ENCODE measurements at places on chromosomes 6 and 20.

DNA sequence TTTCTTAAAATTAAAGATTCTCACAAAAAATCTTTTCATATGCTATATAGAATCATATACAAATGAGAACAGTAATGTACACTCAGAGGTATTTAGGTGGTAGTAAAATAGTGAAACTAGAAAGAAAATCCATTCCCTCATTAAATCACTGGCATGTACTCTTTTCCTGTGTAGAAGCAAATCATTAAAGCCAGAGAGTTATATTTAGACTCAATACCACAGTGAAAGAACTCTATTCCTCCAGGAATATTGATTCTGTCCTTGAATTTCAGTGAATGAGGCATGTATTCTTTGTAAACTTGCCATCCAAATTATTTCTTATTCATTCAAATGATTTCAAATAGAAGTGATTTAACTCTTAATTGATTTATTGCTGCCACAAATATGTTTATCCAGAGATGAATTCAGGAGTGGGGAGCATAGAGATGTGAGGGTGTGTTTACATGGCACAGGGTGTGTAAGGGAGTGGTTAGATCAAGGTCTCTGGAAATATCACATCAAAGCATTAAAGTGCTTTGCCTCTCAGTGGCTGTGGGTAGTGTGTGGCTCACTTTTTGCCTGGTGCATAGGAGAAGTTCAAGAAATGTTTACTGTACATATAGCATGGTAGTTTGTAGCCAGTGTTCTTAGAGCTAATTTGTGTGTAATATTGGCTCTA is 141.2 kb downstream of the FAM83B start:
- DNase-seq: no peak

DNA sequence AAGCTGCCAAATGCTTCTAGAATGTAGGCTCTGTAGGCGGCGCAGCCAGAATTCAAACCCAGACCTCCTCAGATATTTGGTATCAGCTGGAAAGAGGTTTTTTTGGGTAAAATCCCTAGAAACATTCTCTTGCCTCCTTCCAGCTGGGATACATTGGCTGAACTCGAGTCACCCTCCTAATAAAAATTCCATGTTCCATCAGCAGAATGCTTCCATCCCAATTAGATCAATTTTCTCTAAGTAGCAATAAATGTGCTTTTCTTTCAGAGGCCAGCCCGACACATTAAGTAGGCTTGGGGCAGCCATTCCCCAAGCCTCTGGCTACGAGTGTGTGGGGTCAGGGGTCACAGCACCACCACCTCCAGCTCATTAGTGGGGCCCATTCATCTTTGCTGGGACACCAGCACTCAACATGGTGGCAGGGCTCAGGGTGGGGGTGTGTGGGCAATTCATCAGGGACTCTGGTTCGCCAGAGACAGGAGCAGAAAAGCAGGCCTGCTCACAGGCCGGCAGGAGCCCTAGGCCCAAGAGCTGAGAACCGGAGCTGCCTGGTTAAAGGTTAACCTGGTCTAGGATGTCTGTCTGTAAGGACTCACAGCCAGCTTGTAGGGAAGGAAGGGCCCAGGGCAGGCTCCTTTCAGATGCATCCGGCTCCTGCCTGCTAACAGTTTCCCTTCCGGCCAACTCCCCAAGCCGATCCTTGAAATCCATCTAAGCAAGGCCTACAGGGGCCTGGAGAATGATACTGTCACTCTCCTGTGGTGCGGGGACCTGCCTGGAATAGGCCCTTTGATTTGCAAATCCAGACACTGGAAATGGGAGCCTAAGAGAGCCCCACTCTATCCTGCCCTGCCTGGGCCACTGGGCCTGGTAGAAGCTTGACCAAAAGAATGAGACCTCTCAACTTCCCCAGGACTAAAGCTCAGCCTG is 159.1 kb upstream of the TOP1 start:
- no peak for DNase-seq

DNA sequence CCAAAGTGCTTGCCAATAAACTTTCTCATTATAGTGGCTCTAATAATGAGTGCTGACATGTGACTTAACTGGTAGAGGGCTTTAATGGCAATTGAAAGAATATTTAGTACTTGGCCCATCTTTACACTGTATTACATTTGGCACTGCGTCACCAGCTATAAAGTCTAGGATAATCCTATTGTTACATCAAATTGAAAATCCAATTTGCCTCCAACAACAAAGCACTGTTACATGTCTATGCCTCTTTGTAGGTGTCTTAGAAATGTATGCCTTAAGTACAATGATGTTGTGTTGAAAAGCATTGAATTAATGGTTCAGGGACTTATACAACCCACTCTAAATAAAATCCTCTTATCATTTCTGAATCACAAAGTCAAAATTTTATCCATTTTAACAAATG is 420.4 kb upstream of the JAG1 start:
- DNase-seq: no peak

DNA sequence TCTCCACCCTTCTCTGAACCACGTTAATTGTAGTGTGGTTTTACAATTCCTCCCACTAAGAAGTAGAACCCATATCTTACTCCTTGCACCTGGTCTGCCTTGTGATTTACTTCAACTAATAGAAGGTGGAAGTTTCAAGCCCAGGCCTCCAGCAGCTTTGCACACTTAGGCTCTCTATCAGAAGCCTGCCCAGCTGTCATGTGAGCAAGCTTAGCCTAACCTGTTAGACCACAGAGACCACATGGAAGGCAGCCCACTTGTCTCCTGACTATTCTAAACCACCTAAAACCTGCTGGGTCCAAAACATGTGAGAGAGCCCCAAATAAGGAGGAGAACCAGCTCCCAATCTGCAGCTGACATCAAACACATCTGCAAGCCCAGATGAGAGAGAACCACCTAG is 127.6 kb upstream of the BTBD3 start:
- DNase-seq: no peak

DNA sequence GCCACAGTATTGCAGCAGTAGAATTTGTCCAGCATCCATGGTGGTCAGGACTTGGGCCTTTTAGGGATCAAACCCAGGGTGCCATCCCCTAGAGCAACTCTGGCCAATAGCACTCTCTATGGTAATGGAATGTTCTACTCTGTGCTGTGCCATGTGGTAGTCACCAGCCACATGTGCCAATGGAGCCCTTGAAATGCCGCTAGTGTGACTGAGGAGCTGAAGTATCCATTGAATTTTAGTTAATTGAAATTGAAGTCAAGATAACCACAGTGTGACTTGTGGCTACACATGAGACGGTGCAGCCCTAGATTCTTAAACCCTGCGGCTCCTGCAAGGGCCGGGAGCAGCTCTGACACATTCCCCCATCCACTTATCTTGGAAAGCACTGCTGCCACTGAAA is 54.6 kb downstream of the SLC2A10 start:
- no peak for DNase-seq

DNA sequence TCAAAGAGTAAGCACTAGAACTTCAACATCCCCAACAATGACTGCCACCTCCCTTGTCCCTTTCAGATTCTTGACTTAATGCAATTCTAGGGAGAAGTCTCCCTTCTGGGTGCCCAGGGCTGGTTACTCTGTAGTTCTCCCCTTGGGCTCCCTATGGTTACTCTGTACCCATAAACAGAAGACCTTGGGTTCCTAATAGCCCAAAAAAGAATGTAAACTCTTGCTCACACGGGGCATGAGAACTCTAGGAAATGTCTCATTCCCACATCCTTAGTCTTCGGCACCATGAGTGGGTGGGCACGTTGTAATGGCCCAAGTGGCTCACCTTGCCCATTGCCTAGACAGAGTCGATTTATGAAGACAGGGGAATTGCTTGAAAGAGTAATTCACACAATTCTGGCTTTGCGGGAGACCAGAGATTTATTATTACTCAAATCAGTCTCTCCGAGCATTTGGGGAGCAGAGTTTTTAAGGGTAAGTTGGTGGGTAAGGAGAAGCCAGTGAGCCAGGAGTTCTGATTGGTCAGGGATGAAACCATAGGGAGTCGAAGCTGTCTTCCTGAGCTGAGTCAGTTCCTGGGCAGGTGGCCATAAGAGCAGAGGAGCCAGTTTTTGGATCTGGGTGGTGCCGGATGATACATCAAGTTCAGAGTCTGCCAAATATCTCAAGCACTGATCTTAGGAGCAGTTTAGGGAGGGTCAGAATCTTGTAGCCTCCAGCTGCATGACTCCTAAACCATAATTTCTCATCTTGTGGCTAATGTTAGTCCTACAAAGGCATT is 61.2 kb upstream of the SIRPG start:
- DNase-seq: no peak

DNA sequence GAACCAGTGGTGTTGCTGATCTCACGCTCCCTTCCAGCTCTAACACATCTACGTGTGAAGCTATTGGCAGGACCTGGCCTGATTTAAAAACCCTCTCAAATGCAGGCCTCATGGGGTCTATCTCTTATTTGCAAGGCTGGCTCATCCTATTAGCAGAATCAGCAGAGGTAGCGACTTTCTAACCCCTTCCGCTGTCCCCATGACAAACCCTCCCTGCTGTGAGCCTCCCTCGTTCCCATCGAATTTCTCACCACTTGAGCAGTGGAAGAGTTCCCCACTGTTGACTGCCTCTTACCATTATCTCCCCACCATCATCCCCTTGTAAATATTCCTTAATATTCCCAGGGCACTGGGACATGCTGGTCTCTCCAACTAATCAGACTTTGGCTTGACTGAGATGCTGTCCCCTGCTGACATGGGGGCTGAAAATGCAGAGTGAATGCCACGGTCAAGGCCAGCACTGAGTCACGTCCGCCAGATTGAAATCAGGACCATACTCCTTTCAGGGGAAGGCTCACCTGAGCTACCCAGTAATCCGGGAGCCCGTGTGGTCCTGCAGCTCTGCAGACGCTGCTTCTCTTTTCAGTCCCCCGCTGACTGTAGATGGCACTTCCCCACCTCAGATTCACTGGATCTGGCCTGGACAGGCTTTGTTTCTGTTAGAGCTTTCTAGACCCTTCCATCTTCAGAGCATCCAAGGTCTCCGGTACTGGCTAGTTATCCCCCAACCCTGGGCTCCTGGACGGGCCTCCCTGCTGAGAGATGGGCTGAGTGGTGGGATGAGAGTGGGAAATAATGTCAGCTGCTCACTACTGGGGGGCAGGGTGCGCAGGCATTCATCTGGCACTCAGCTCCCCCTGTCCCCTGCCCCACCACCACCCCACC is 23.1 kb downstream of the AAR2 start:
- DNase-seq: no peak

- DNase-seq: no peak
These were observed 63.6 kb downstream of the CBFA2T2 start for GRCh38 chr20:33553516-33553915.

DNA sequence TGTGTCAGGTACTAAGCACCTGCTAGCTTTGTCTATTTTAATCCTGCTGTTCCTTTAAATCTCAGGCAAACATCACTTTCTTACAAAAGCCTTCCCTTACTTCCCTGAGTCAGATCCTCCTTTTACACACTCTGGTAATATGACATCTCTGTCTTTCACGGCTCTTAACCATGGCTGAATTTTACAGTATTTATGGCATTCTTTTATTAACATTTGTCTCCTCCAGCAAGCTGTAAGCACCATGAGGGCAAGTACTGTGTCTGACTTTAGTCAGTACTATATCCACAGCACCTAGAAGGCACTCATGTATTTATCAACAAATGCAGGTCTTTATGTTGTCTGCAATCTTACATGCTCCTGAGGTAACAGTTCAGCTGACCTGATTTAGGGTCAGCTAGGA is 33.7 kb upstream of the HBS1L start:
- DNase-seq: no peak

DNA sequence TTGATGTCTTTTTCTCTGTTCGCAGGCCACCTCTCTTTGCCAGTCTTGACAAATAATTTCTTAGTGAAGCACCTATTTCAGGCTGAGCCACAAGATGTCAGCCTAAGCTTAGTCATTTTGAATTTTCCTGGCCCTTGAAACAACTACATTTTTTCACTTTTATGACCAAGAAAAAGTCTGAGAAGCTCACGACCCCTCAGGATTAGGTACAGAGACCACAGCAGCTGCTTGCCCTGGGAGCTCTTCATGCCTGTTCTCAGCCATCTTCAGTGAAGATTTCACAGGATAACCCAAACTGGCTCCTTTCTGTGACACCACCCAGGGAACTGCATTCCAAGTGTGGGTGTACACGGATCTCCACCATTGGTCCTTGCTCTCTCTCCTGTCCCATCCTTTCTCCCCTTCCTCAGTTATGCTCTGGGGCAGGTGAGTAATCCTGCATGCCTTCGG is 38.4 kb upstream of the SPTLC3 start:
- no peak for DNase-seq

DNA sequence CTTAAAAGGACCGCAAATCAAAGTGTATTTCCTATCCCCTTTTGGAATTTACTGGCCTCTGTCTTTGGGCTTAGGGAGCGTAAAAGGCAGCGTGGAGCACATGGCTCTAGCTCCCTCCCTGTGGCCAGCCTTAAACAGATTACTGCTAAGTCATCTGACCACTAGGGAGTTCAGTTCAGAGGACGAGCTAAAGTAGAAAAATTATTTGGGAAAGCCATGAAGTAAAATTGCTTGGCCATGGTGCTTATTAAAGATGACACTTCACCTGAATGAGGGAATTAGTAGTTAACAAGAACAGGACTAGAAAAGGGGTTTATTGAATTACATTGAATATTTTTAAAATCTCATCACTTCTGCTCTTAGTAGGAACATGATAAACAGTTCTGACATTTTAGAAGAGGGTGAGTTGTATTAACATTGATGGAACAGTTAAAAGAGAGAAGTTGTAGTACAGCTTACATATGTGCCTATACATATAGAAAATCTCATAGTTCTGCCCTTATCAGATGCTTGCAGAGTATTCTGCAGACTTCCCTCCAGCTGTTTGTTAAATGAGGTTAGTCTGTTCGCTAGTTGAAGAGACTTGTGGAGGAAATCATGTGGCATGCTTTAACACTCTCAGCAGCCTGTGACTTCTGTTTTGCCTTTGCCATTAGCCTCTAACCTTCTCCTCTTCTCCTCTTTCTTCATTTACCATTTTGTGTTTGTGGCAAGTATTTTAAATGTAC is 31.2 kb upstream of the MAPK13 start:
- no peak for DNase-seq

GRCh38 chr20:59414936-59415623 is 114.7 kb downstream of the EDN3 start:
- DNase-seq: no peak

DNA sequence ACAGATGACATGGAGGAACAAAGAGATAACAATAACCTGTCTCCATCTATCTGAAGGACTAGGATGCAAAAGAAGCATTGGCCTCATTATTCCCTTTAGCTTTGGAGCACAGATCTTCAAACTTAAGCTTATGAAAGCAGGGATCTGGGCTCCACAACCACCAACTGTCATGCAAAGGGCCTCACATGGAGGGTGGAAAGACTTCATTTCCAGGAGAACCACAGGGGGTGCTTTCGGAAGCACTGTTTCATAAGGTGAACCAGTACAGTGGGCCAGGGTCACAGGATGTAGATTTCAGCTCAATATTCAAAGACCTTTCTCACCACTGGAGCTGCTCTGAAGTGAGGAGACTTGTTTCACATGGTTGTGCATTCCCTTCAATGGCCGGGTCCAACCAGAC is 55.1 kb upstream of the MYB start:
- DNase-seq: no peak

DNA sequence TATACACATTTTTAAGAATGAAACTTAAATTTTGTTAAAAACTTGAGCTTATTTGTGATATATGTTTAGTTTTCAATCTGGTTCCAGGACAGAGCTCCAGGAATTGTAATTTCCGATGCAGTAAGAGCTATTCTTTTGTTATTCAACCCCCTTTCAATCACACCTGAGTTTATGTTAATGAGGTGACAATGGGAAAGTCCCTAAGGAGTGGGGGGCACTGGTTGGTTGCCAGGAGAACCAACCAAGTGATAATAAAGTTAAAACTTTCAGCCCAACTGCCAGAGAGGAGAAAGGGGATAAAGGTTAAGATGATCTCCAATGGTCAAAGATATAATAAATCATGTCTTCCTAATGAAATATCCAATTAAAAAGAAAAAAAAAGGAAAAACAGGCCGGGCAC is 19.8 kb downstream of the MDN1 start:
- no peak for DNase-seq

GRCh38 chr6:169972736-169973135 is 221.3 kb downstream of the ERMARD start:
- DNase-seq: no peak

Data from left renal cortex interstitium (tissue), 4 donors.